Mucosa of gallbladder (tissue), 1 donor: ENCODE measurements at places on chromosomes 13 and 19. TPM values are rescaled to one million over a fixed set of nuclear protein-coding genes. Genes with fewer than 3 reads are reported as not detected.

The GPR18 gene
- total RNA-seq = 0.37 TPM

The ATP13A1 gene
- total RNA-seq = 86.5 TPM

The ZNF260 gene
- 16.6 TPM for total RNA-seq

The CPB2 gene
- total RNA-seq = 13.3 TPM

The CACNG6 gene
- not detected for total RNA-seq

The ZNF526 gene
- 12.1 TPM for total RNA-seq

The HCST gene
- 14.4 TPM for total RNA-seq

The CGB5 gene
- total RNA-seq = not detected

The MEDAG gene
- 1.7 TPM for total RNA-seq

The IZUMO2 gene
- total RNA-seq = not detected

The ATP1A3 gene
- 0.60 TPM for total RNA-seq

The IGFL1 gene
- total RNA-seq = not detected

The NLRP11 gene
- 0.17 TPM for total RNA-seq

The STOML3 gene
- total RNA-seq = not detected

The HPN gene
- total RNA-seq = 21.4 TPM

The CNN1 gene
- 1,051 TPM for total RNA-seq

The ICAM1 gene
- total RNA-seq = 8.5 TPM

The ZNF700 gene
- 15.9 TPM for total RNA-seq

The GPR180 gene
- 4.9 TPM for total RNA-seq

The RDH8 gene
- total RNA-seq = not detected

The PRMT1 gene
- total RNA-seq = 103 TPM

The CEACAM4 gene
- 0.35 TPM for total RNA-seq

The OR4F17 gene
- not detected for total RNA-seq

The GFY gene
- total RNA-seq = not detected

The HSH2D gene
- total RNA-seq = 14.0 TPM

The RASGRP4 gene
- total RNA-seq = 3.5 TPM

The TMIGD2 gene
- total RNA-seq = 0.98 TPM

The ZNF723 gene
- not detected for total RNA-seq

The IGFLR1 gene
- total RNA-seq = 14.8 TPM

The FUT1 gene
- 1.0 TPM for total RNA-seq

The NCR1 gene
- 0.32 TPM for total RNA-seq

The LYPD4 gene
- not detected for total RNA-seq

The RFX1 gene
- total RNA-seq = 25.0 TPM

The ZNF560 gene
- total RNA-seq = not detected

The ZNF439 gene
- total RNA-seq = 16.3 TPM

The CILP2 gene
- total RNA-seq = 0.26 TPM

The DHPS gene
- total RNA-seq = 89.0 TPM

The METTL21C gene
- 0.52 TPM for total RNA-seq
